ENCODE measurements at places on chromosomes 6 and 20. TPM values are rescaled to one million over a fixed set of nuclear protein-coding genes. Genes with fewer than 3 reads are reported as not detected.

DNA sequence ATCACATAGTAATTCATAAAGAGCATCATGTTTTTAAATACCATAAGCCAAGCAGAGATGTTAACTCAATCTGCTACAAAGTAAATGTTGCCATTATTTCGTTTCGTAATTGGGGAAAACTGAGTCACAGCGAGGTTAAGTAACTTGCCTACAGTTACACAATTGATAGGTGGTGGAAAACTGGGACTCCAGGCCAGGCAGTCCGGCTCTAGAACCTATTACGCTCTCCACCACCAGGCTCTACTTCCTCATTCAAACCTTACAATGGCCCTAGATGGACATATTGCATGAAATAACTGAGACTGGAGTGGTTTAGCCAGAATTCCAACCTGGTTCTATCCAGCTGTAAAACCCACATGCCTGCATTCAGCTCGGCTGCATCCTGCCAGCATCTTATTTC lies 58.2 kb downstream of the LINC00237 start:
- DNase-seq: no peak

DNA sequence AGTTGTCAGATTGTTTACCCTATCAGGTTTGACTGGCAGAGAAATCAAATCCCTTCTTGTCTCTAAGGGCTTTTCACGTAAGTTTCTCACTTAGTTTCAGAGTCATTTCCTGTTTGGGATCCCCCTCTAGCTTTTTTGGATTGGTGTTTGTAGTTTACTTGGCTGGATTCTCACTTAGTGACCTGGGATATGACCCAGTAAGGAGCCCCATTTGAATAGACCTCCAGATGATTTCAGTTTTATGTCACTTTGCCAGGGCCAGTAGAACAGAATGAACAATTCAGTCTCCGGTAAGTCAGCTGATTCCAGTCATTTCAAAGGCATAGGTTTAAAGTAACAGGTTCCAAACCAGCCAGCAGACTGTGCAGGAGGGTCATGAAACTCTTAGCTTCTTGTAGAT lies 8.2 kb downstream of the FAM135A start:
- DNase-seq: no peak

The FANCE gene
- total RNA-seq: 3.8 TPM

DNA sequence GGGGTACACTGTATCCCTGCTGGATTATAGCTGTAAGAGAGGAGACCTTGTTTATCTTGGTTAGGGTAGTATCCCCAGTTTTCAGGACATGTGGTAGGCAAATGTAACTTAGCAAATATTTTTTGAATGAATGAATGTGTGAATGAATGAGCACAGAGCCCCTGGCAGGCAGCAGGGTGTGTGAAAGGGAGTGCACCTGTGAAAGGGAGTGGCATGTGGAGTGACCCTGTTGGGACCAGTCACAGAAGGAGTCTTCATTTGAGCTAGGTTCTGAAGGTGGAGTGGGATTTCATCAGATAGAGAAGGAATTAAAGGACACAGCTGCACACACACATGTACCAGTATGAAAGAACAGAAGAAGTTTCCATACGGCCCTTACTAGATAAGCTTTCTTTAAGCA lies 4.9 kb downstream of the SMAP1 start:
- DNase-seq: no peak

DNA sequence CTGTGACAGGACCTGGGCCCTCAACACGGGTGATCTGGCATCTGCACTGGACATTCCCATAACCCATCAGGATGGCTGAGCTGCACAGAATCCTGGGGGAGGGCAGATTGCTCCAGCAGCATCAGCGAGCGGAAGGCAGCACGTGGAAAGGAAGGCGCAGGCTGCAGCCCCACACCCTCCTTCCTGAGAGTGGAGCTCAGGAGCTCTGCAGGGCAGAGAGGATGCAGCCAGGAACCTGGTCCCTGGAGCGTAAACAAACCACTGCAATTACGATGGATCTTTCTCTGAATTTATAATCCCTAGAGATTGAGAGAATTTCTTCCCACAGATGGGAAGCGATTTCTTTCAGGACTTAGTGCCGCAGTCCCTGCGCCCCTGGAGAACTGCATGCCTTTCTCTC lies 39.7 kb upstream of the EMILIN3 start:
- peak; percentile 38 for DNase-seq

GRCh38 chr6:55694148-55694547 lies 115.2 kb upstream of the HMGCLL1 start:
- peak; percentile 50 for DNase-seq

The SLC25A27 gene
- 15.3 TPM for total RNA-seq

DNA sequence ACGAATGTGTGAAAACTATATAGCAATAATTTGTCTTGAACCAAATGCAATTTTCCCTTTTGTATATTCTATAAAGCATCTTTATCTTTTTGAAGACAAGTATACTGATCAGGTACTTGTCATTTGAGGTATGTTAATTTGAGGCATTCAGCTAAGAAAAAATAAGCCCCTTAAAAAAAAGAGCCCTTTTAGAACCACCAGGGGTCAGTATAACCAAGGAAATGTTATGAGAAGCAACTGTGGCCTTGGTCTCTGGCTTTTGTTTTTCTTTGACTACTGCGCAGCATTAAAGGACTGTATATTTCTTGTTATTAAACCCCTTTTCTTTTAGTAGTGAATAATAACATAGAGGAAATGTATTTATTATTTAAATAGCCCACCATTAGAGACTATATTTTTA lies 43.1 kb downstream of the CD109 start:
- no peak for DNase-seq

GRCh38 chr6:21666853-21667681 lies 73.5 kb downstream of the SOX4 start:
- DNase-seq: no peak

The CTAGE9 gene
- total RNA-seq: not detected

DNA sequence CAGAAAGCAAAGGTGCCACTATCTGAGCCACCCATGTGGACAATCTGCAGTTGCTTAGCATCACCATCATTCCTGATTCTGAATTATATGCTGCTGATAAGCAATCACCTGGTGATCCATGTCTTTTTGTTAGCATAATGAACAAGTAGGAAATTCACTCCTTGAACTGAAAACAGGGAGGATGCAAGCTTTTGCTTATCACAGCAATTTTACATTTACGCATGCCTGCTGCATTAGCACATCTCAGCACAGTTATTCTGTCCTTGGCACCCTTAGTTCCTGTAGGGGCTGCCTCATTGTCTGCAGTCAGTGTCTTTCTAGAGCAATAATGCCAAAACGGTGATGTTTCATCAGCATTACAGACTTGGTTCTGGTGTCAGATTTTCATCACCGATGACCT lies 162.6 kb downstream of the KIF16B start:
- DNase-seq: no peak

The BCAS1 gene
- total RNA-seq: not detected

DNA sequence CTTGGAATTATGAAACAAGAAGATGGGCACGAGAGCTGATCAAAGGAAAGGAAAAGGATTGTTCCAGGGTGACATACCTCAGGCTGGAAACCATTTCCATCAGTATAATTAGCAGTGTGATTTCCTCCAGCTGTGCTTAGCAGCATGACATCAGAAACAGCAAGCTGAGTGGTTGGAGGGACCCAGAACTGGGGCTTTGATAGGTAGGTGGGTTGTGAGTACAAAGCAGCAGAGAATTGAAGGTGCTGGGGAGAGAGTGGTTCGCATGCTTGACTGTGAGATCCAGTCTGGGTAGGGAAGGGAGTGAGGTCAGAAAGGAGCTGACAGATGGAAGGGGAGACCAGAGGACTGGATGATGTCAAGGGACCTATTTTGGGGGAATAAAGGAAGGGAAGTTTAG lies 90.4 kb downstream of the CD164 start:
- no peak for DNase-seq

GRCh38 chr20:34888468-34888867 lies 12.1 kb downstream of the ACSS2 start:
- no peak for DNase-seq

DNA sequence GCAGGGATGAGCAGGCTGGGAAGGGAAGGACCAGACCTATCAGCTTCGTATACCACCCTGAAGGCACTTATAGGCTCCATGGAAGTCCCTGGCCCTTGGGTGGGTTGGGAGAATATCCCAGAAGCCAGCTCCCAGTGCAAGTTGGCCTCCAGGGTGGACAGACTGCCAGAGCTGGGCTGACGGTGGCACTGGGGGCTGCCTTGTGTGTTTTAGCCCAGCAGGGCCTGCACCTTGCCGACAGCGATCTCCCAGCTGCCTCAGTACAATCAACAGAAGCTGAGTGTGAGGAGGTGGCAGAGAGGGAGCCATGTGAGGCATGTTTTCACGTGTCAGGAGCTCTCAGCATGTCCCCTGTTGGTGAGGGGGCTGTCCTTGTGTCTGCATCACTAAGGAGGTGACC lies 159.5 kb downstream of the VEGFA start:
- no peak for DNase-seq

GRCh38 chr20:33176101-33176500 lies 8.1 kb downstream of the BPIFA2 start:
- no peak for DNase-seq

DNA sequence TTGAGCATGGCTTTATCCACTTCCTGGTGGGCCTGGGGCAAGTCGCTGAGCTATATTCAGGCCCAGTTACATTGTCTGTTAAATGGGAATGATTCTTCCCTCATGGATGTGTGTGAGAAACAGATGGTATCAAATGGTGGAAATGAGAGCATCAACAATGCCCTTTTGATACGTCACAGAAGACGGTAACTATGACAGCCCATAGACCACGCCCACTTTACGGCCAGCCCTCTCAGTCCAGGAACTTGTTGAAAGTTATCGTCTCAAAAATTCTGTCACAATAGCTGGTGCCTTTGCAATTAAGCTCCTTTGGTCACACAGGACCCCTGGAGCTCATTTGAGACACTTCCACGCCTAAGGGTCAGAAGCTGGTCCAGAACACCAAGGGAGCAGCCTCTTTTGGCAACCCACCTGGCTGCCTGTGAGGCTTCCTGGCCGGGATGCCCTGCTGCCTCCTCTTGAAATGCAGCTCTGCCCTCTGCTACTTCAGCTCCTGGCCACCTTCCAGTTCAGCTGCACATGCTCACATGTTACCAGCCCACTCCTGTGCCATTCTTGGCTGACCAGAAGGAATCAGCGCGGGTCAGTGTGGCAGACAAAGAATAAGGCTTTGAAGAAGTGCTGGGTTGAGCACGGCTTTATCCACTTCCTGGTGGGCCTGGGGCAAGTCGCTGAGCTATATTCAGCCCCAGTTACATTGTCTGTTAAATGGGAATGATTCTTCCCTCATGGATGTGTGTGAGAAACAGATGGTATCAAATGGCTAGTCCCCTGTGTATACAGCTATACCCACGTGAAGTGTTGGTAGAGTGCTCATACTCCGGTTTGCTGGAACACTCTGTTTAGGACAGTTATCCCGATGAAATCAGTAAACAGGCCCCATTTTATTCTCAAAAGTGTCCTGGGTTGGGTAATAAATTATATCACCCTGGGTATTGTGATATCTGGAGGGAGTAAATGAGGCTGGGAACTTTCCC lies 199.2 kb upstream of the SUPT3H start:
- DNase-seq: peak; percentile 80

DNA sequence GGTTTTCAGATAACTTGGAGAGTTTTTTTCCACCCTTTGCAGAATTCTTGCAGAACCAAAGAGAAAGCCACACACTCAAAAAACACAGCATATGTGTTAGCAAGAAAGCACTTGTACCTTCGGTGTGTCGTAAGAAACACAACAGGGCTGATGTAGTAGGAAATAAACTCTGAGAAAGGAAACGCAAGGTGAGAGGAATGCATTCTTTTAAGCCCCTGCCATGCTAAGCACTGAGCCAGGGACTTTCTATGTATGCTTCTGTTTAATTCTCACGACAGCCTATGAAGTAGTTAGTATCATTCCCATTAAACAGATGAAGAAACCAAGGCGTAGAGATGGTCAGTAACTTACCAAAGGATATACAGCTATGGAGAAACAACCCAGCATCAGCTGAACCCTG lies 23.1 kb downstream of the NEDD9 start:
- DNase-seq: no peak
